Right atrium auricular region (tissue), 2 donors: ENCODE measurements at places on chromosomes 2 and 18. TPM values are rescaled to one million over a fixed set of nuclear protein-coding genes. Genes with fewer than 3 reads are reported as not detected.

- DNase-seq, result no peak
- no peaks in the 10 kb centered on the region for H3K36me3 ChIP-seq
- no peaks in the 10 kb centered on the region for H3K27me3 ChIP-seq
- peaks cover 49% of the 10 kb centered on the region for H3K4me1 ChIP-seq
- no peak overlapping the region for H3K27ac ChIP-seq
- no peak overlapping the region for H3K4me3 ChIP-seq
Measured at GRCh38 chr2:65390134-65390533, 42.3 kb downstream of the SPRED2 start.

- peaks cover 13% of the 10 kb centered on the region for H3K36me3 ChIP-seq
- no peak overlapping the region for H3K4me3 ChIP-seq
- no peak overlapping the region for H3K27ac ChIP-seq
- no peaks in the 10 kb centered on the region for H3K27me3 ChIP-seq
- DNase-seq, result no peak
Measured at GRCh38 chr2:25330273-25330672, 11.5 kb downstream of the DNMT3A start.

Gene GNLY
- 1.4 TPM for total RNA-seq

DNA sequence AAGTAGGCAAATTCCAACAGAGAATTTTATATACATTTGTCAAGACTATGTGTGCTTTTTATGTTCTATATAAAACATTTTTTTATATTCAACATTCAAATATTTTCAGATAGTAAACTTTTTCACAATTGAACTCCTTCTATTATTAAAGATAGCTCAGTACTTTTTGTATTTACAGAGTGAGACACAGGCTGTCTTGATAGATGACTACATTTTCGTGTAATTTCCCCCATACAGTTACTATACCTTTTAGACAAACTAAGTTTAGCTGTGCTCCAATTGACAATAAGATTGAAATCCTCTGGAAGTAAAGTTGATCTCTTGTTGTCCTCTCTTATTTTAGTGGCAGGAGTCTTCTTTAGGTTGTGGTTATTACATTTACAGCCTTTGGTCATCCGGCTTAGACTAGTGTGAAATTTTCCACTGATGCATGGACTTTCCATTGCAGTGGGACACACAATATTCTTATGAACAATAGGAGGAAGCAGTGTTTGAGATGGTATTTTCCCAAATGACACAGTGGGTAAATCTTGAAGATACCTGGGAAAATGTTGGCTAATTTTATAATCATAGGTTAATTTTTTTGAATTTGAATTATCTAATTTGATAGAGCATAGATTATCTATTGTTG, 21.0 kb downstream of the ZSWIM2 start:
- H3K4me1 ChIP-seq, result no peaks in the 10 kb centered on the region
- no peaks in the 10 kb centered on the region for H3K36me3 ChIP-seq
- no peaks in the 10 kb centered on the region for H3K27me3 ChIP-seq
- no peak for DNase-seq
- H3K4me3 ChIP-seq, result no peak overlapping the region

DNA sequence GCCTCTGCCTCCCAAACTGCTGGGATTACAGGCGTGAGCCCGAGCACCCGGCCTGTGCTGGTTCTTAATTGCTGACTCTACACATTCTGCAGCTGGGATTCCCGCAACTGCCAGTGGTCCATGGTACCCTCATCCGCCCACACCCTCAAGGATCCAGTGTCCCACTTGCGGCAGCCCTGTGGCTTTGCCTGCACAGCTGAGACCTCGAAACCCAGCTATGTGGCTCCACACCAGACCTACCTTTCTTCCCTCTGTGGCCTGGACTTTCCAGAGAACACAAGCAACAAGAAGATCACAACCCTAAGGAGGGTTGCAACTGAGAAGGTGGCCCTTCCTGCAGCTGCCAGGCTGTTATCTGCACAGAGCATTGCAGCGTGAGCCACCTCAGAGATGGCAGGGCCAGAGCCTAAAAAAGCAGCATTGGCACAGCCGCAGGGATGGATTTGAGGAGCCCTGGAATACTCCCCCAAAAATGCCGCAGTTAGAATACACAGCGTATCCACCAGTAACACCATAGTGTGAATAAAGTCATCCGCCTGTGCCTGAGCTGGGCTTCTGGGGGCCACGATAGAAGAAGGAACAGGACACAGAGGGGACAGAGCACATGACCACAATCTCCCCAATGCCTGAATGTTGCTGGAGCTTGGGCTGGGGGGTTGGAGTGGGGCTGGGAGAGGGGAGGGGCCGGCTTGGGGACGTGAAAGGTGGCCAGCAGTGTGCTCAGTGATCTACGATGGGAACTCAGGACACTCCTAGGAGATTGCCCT, 1.9 kb downstream of the GPR55 start:
- no peak overlapping the region for H3K4me3 ChIP-seq
- H3K36me3 ChIP-seq, result no peaks in the 10 kb centered on the region
- H3K27ac ChIP-seq, result no peak overlapping the region
- no peak for DNase-seq
- no peaks in the 10 kb centered on the region for H3K4me1 ChIP-seq
